ENCODE measurements at places on chromosomes 6 and 20.

GRCh38 chr20:48875233-48875913 lies 46.1 kb upstream of the ARFGEF2 start:
- no peak for DNase-seq

DNA sequence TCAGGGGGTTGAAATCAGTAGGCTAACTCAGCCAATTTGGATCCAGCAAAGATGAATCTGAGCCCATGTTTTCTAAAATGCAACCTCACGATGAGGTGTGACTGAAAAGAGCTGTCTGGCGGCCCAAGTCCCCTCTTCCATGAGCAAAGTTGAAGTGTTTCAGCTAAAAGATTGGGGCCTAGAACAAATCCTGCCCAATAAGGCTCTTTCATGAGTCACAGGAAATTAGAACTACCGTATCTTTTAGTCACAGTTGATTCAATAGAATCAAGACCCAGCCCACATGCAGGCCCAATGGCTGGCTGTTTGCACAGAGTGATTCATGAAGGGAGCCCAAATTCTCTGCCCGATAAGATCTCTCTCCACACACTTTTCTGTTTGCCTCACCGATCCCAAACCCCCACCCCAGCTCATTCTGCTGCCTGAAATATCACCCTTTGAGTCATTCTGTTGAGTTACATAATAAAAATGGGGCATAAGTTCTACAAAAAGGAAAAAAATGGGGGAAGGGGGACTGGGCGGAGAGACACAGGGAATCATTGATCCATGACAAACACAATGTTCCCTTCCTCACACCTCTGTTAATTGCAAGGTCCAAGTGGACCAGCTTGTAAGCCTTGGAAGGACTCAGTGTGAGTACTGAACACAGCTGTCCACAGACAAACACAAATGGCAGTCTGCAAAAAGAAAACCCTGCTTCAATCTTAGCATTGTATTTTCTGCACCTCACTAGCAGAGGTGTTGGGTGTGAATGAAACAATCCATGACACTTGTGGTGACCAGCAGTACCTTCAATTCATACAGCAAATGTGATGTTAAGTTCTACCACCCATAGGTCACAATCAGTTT lies 13.8 kb downstream of the FOXQ1 start:
- DNase-seq, result no peak

GRCh38 chr6:157070403-157071107 lies 252.8 kb downstream of the TMEM242 start:
- no peak for DNase-seq

- no peak for DNase-seq
These were observed 20.3 kb downstream of the SYNDIG1 start for GRCh38 chr20:24489631-24490260.

GRCh38 chr20:50477239-50477872 lies 32.8 kb upstream of the PTPN1 start:
- DNase-seq, result no peak

DNA sequence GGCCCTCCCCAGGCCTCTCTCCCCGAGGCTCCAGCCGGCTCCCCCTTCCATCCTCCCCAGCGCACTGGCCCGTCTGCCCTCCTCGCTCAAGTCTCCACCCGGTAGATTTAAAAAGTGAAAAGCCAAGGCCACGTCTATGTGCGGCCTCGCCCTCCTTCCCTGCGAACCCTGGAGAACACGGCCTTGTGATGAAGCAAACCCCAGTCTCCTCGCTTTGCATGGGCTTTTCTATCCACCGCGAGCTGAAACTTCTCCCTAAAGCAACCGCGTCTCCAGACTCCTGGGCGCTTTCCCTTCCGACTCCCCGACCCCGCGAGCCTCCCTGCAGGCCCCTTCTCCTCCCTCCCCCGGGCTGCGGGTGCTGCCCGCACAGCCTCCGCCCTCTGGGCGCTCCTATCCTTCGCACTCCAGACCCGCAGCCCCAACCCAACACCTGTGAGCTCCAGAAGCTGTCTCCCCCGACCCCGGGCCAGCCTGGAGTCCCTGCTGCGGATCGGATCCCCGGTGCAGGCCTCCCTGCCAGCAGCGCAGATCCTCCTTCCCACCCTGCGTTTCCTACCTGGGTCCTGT lies 265.2 kb upstream of the QKI start:
- DNase-seq, result no peak

- no peak for DNase-seq
These were observed 107.4 kb upstream of the RIPOR2 start for GRCh38 chr6:25042984-25043725.

- no peak for DNase-seq
These were observed 11.7 kb downstream of the SFT2D1 start for GRCh38 chr6:166330612-166331011.

DNA sequence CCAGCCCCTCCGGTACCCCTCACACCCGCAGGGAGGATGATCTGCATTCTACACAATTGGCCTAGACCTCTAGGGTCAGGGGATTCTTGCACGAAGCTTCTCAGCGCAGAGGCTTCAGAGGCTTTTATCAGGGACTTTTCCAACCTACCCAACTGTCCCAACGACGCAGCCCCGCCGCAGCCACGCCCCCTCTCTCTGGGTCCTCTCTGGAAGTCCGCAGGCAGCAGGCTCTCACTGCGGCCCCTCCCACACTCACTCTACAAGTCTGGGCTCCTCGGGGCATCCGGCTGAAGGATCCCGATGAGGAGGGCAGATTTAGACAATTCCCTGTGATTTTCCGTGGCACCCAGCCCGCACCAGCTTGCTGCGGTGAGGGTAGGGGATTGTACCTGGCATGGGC lies 227.7 kb upstream of the RNF24 start:
- DNase-seq, result no peak

All from germinal center (tissue), 1 donor.